Epithelial cell of proximal tubule (primary cell): ENCODE measurements at places on chromosomes 11 and 22.

DNA sequence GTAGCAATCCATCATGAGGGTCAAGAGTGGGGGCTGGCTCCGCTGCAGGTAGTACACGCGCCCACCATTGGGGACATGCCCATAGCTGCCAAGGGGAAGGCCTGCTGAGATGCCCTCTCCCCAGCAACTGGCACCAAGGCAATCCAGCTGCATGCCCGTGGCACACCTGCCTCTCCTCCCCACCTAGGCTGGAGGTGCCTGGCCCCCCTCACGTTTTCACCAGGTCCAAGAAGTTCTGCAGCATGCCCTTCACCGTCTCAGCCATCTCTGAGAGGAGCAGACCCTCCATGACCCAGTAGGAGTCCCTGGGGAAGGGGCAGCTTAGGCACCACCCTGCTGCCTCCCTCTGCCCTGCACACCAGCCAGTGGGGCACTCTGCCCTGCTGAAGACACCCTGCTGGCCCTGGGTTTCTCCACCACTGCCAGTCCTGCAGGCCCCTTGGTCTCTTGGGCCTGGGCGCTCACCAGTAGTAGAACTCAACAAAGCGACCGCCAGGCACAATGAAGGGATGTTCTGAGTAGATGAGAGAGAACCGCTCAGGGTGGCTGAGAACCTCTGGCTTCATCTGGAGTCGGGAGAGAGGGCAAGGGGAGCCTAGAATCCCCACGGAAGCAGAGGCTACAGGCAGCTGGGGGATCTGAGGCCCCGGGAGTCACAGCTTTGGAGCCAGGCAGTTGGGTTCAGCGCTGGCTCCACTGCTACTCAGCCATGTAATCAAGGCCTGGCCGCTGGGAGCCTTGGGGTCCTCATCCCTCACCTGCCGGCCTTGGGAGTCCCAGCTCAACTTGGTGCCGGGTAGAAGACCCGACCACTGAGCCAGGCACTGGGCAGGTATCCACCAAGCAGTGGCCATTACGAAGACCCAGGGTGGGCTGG is 17.8 kb downstream of the TREH start:
- DNase-seq: no peak

GRCh38 chr11:45298718-45299117 is 12.6 kb upstream of the SYT13 start:
- no peak for DNase-seq

DNA sequence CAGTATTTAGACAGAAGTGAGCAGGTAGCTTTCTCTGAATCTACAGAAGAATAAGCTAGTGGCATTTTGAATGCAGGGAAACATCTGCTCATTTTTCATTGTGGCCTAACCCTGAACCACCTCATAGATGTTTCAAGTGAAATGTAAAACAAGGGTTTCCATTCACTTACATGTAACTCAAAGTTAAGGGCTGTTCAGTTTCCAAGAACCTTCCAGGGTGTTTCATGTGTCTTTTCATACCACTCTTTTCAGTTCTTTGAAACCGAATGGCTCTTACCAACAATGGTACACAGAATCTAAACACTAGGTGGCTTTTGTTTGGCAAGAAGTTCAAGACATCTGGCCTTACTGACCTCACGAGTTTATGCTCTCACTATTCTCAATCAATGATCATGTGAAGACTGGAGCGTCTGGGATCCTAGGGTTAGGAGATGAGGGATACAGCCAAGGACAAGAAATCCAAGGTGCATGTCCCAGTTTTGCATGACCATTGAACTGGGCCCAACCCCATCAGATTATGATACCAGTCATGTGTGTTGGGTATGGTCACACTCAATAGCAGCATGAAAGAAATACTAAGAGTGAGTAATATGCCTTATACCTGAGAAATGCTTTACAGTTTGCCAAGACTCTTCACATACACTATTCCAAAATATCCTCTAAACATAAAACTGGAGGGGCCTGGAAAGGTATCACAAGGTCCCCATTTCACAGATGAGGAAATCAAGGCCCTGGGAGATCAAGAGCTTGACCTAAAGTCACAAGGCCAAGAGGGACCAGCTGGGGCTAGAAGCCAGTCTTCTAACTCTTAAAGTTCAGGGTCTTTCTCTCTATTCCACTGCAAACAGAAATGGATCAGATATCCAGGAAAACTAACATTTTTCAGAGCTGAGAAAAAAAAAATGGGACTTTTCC is 92.7 kb downstream of the ETS1 start:
- no peak for DNase-seq

DNA sequence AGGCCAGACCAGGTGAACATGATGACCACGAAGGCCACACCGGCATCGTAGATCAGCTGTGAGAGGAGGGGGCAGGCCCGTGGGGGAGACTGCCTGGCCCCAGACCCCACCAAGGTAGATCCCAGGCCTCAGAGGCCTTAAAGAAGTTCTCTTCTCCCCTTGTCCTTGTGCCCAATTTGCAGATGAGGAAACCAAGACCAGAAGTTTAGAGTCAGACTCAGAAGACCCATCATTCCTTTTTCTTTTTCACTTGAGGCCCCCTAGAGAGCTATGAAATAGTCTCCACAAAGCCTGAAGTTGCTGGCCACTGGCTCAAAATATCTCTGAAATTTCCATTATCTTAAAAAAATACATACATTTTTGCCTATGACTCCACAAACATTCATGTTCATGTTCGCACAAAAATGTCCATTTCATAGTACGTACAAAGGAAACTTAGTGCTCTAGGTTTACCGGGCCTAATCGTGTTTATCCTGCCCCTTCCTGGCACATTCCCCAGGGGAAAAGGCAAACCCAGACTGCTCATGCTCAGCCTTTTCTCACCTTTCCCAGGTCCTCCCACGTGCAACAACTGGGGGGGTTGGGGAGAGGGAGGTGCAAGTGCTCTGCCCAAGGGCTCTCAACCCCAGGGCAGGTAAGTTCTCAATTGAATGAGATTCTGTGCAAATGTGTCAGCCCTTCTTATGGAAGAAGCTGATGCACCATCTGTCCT is 19.2 kb downstream of the SLC43A1 start:
- DNase-seq: no peak

DNA sequence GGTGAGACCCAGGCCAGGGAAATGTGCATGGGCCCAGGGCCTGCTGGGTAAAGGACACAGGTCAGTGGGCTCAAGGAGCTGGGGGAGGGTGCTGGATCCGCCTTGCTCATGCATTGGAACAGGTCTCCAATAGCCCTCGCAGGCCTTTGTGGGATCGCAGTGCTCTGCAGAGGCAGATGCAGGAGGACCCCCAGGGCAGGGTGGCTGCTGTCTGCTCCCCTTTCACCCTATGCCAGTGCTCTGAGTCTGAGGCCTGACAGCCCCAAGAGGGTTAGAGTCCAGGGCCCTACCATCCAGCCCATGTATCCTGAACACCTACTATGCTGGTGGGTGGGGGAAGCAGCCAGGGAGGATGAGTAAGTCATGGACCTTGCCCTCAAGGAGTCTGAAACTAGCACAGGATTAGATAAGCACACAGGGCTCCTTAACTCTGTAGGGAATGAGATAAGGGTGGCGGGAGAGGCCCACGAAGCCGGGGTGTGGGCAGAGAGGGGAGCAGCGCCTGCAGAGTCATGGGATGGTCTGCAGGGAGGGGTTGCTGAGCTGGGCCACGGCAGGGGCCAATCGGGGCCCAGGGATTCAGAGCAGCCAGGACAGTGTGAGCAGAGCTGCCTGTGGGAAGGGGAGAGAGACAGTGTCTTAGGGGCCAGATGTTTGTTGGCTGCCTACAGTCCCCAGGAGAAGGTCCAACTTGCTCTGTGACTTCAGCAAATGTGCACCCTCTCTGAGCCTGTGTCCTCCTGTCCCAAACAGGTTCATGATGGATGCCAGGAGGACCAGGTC is 10.5 kb upstream of the EHD1 start:
- DNase-seq: no peak

GRCh38 chr22:39627865-39628562 is 57.5 kb downstream of the CACNA1I start:
- no peak for DNase-seq

- DNase-seq: no peak
Measured at GRCh38 chr11:117917591-117918151, 11.5 kb downstream of the TMPRSS13 start.

GRCh38 chr11:32448232-32448631 is 12.9 kb upstream of the WT1 start:
- no peak for DNase-seq

GRCh38 chr11:116386118-116386699 is 386.6 kb downstream of the BUD13 start:
- no peak for DNase-seq

- DNase-seq: no peak
Measured at GRCh38 chr11:57497303-57498247, 17.9 kb downstream of the SLC43A1 start.

DNA sequence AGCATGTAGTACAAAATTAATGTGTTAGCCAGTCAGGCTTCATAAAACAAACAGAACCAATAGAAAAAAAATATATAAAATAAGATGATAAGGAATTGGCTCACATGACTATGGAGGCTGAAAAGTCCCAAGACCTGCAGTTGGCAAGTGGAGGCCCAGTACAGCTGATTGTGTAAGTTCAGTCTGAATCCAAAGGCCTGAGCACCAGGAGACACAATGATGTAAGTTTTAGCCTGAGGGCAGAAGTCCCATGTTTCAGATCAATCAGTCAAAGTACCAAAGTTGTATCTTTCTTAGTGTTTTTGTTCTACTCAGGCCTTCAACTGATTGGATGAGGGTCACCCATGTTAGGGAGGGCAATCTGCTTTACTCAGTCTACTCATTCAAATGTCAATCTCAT is 14.3 kb upstream of the OR10D3 start:
- no peak for DNase-seq

- no peak for DNase-seq
Measured at GRCh38 chr11:27429761-27430393, 42.7 kb downstream of the LGR4 start.

- DNase-seq: no peak
Measured at GRCh38 chr22:24434471-24435322, 7.3 kb downstream of the ADORA2A start.

DNA sequence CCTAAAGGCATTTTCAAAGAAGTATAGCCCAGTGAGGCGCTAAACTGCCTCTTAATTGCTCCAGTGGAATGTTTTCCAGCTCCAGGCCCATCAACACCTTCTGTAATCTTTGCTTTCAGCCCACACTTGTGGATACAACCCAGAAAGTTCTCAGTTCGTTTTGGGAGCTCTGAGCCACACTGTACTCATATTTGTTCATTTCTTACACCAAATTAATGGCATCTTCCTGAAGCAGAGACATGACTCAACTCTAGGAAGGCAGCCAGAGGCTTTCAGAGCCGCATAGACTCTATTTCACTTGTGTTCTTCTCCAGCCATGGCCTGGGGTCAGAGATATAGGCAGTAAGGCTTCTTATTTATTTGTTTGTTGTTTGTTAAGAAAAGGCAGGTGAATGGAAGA is 175.5 kb upstream of the NCAM1 start:
- no peak for DNase-seq

GRCh38 chr11:8732324-8732670 is 49.7 kb downstream of the RPL27A start:
- DNase-seq: no peak

GRCh38 chr22:46067159-46068111 is 82.9 kb upstream of the PPARA start:
- no peak for DNase-seq

GRCh38 chr11:128161994-128162393 is 425.4 kb downstream of the ETS1 start:
- DNase-seq: no peak

GRCh38 chr11:64849598-64850356 is 5.3 kb upstream of the CDC42BPG start:
- DNase-seq: no peak
